ENCODE measurements at places on chromosomes 4 and X.
A peak's percentile ranks its signal among the peaks of the same experiment; 100 is the strongest.

- DNase-seq = no peak
Measured at GRCh38 chr4:143252478-143252877, 67.8 kb downstream of the USP38 start.

DNA sequence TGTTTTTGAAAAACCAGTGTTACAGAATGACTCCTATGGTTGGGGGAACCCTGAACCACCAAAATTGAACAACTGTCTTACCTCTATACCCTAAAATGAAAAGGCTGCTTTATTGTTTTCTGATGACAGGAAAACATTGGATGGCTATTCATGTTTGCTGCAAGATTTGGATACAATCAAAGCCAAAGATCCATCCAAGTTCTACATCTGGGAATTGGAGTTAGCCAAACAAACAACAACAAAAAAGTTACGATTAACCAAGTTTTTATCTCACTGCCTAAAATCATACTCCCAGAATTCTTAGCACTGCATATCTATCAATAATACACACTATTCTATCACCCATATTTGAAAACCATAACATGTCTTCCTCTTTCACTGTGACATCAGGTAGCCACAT lies 349.7 kb upstream of the SLC7A11 start:
- no peak for DNase-seq

GRCh38 chr4:45442466-45442865 lies 681.4 kb downstream of the GABRG1 start:
- no peak for DNase-seq

GRCh38 chrX:18149454-18149853 lies 71.2 kb downstream of the BEND2 start:
- no peak for DNase-seq

DNA sequence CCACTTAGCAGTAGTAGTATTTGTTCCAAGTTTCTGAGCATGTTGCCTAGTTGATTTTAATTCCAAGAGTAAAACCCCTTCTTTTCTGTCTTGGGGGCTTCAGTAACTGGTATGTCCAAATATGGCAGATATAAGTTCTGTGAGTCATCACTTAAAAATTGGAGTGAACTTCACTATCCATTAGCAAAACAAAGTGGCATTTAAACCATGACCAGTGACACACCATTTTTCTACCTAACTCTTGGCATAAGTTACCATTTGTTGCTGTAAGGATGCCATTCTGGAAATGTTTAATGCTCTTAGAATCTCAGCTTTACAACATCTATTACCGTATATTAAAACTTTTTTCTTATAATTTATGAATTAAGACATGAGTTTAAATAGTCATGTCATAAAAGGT lies 102.0 kb downstream of the CBR4 start:
- no peak for DNase-seq

DNA sequence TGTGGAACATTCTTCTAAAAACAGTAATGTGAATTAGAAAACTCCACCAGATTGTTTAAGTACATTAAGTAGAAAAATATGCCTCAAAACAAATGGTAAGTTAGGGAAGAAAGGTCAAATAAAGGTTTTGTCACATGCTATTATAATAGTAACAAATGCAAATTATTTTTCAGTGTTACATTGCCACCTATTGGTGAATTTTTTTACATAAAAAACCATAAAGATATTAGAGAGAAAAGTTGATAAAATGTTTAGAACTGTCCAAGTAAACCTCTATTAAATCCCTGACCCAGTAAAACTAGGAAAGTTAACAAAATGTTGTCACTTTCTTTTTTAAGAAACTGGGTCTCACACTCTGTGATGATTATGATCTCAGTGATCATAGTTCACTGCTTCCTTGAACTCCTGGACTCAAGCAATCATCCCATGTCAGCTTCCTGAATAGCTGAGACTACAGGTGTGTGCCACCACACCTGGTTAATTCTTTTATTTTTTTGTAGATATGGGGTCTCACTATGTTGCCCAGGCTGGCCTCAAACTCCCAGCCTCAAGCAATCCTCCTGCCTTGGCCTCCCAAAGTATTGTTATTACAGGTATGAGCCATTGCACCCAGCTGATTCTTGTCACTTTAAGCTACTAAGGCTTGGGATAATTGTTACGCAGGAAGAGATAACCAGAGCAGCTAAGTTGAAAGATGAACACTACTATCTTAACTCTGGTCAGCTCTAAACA lies 157.6 kb downstream of the ATRX start:
- DNase-seq = no peak

DNA sequence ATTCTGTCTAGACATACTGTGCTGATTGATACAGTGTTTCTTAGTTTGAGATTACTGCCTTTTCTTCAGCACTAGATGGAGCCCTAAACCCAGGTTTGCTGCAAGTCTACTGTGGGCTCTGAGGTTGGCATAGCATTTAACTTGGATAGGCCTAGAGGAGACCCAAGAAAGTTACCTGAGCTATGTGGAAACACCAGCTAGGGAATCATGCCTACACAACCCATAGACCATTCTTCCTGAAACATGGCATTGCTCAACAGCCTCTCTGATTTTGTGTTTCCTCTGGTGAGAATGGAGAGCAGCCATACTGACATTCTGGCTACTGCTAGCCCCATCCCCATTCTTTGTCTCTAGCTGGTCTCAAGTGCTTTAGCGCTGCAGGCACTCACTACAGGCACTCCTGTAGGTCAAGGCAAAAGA lies 287.7 kb upstream of the PCDH18 start:
- DNase-seq = peak; percentile 12

DNA sequence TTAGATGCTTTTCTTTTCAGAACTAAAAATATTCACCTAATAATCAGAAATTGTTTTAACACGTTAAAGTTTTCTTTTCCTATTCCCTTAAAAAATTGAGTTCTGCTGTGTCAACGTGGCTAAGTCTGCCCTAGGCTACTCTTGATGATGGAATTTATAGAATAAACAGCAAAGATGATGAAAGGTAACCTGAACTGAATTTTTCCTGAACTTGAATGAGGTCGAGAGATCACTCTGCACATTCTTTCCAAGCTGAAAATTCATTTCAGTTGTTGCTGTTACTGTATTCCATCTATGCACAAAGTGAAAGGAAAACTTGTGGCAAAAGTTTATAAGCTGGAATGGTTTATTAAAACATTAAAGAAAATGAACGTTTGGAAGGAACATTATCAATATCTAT lies 245.9 kb upstream of the GIMD1 start:
- no peak for DNase-seq

GRCh38 chr4:31107362-31107761 lies 387.2 kb downstream of the PCDH7 start:
- DNase-seq = no peak

- no peak for DNase-seq
Measured at GRCh38 chr4:184196730-184197385, 20.8 kb downstream of the ENPP6 start.

- no peak for DNase-seq
Measured at GRCh38 chrX:16320765-16321355, 153.6 kb downstream of the MAGEB17 start.

GRCh38 chr4:76426272-76426671 lies 5.3 kb upstream of the CCDC158 start:
- DNase-seq = no peak

GRCh38 chr4:181688432-181688831 lies 554.8 kb upstream of the TENM3 start:
- DNase-seq = no peak

GRCh38 chr4:2194496-2194895 lies 47.4 kb downstream of the HAUS3 start:
- DNase-seq = no peak

DNA sequence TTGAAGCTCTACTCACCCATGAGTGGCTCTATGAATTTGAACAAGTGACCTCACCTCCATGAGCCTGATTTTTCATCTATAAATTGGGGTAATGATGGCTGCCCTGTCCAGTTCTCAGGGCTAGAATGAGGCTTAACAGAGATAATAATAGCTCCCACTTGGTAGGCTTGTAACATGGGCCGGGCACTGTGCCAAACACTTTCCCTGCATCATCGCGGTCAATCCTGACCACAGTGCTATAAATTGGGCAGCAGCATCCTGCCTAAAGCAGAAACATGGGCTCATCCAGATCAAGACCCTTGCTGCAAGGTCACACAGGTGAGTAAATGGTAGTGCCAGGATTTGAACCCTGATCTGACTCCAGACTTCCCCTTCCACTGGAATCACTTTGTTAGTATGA lies 12.8 kb downstream of the APLN start:
- no peak for DNase-seq

- DNase-seq = peak; percentile 62
Measured at GRCh38 chr4:52659001-52659721, at the start of gene USP46. TSS of gene USP46 (minus strand) at chr4:52659301. CDS start at chr4:52659150, 151 bp downstream.

- DNase-seq = no peak
Measured at GRCh38 chr4:176734461-176734860, 58.3 kb downstream of the VEGFC start.

- peak; percentile 15 for DNase-seq
Measured at GRCh38 chr4:164012396-164013027, 518.0 kb downstream of the TMA16 start.

DNA sequence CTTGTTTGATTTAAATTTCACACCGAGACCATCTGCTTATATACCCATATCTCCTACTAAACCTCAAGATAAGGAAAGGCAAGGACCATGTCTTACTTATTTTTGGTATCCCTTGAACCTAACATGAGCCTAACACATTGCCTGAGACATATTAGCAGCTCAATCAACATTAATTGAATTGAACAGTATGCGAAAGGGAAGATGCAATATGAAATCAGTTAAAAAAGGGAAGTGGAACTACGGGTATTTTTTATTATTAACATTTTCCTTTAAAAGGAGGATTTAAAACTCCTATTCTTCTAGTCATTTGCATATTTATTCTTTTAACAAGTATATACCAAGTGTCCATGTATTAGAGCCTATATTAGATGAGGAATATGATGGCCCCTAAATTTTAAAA lies 197.0 kb downstream of the CAMK2D start:
- DNase-seq = no peak

DNA sequence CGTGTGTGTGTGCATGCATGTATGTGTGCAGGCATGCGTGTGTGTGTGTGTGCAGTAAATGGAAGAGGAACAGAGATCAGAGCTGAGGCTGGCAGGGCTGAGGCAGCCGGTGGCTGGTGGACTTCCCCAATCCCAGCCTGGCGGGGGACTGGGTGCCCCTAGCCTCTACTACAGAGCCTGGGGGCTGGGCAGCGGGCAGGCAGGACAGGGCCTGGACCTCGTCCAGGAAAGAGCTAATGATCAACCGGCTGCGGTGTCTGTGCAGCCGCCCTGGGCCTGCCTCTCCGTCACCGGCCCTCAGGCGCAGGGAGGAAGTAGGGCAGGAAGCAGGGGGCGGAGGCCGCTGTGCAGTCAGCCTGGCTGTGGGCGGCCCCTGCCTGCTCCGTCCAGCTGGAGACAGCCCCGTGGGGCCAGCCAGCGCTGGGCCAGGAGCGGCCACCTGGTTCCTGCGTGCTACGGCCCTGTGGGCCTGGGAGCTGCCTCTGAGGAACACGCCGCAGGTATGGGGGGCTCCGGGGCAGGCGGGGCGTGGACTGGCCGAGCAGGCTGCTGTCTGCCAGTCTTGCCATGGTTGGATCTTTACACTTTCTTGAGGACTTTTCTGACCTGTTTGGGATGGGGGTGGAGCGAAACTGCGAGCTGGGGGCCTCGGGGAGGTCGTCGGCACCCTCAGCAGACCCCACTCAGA lies at the start of gene SH3TC1:
Gene SH3TC1 (plus strand): TSS at position 385 of the 688 bp plus-strand sequence. CDS start 5,905 bp downstream, outside the sequence.
- no peak for DNase-seq

GRCh38 chr4:89739311-89739988 lies 97.5 kb downstream of the SNCA start:
- DNase-seq = no peak

GRCh38 chr4:98908182-98908581 lies 20.8 kb downstream of the EIF4E start:
- DNase-seq = no peak

- DNase-seq = no peak
Measured at GRCh38 chr4:93658443-93658842, 170.1 kb upstream of the ATOH1 start.

DNA sequence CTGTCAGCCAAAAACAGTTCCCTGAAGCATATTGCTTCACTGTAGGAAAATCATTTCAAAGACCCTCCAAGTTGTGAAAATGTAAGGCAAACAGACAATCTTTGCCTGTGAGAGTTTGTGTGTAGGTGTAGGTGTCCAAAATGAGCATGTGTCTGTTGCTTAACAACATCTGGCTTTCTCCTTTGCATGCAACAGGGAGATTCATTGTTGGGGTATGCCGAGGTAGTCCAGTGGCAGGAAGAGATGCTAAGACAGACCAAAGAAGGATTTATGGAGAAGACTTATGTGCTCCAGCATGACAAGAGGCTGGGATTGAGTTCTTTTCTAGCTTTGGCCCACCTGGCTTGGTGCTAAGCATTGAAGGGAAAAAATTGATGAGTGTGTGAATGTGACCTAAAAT lies 29.8 kb upstream of the SMAD1 start:
- DNase-seq = no peak

DNA sequence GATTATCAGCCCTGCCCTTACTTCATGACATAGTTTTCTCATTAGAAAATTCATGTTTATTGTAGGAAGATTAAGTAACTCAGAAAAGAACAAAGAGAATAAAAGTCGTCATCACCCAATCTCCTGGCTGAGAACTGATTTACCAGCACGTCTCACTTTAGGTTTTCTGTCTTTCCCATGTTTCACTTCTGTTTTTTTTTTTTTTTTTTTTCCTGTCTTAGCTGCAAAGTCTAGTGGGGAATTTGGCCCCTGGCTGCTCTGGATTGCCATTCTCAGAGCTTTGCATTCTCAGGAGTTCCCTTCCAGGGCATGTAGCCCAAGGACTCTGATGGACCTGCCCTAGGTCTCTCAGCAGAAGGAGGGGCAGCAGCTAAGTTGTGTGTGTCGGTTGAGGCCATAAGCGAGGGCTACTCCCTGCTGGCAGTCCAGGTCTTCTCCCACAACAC lies 57.8 kb downstream of the TMEM131L start:
- DNase-seq = no peak

DNA sequence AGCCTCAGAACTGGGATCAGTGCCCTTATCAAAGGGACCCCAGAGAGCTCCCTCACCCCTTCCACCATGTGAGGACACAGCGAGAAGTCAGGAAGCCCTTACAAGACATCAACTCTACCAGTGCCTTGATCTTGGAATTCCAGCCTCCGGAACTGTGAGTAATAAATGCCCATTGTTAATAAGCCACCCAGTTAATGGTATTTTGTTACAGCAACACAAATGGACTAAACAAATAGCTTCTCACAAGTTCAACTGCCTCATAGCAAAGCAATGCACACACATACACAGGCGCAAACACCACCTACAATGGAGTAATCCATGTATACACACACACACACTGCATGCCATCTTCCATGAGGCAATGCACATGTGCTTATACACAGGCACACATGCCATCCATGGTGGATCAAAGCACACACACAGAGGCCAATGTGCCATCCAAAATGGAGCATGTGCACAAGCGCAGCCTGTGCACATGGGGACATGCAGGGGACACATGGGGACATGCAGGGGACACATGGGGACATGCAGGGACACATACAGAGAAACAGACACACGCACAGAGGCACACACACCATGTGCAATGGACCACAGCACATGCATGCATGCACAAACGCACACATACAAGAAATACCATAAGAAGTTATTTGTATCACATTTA lies 137.6 kb upstream of the TBL1X start:
- DNase-seq = no peak

- DNase-seq = no peak
Measured at GRCh38 chr4:3123181-3123671, 48.7 kb downstream of the HTT start.
